Panc1 (cell line): ENCODE measurements at places on chromosomes 16 and 17. TPM values are rescaled to one million over a fixed set of nuclear protein-coding genes. Genes with fewer than 3 reads are reported as not detected.

Gene DRC3
- total RNA-seq: 3.6 TPM

DNA sequence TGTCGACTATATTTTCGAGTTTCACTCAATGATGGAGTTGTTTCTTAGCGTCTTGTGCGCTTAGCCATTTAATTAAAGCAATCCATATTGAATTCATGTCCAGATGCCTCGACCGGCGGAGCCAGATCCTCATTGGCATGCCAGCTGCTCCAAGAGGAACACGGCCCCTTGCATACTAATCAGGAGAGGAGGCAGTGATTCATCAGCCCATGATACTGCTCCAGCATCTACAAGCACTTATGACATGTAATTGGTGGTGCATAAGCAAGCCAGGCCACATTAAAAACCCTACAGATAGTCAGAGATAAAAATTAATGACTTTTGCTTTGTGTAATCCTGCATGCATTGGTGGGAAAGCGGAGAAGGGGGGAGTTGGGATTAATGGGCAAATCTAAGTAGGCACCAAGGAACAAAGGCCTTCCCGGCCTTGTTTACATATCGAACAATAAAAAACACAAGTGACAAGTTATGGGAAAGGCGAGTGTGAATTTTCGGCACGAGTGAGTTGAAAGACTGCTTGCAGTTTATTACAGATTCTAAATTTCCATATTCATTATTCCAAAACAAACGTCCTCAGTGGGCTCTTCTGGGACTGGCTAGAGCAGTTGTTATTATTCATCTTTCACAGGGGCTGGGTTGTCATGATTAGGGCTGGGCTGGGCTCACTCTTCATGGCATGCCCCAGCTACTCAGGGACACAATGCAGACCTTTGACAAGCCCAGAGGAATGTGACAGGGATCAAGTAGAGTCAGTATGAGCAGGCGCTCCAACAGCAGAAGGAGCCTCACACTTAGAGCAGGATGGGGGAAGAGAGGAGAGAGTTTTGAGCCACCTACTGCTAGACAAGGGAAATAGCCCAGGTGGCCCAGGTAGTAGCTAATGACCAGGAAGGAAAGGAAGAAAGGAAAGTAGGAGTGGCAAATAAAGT is 281.7 kb upstream of the ZFHX3 start:
- peaks cover 2% of the 10 kb centered on the region; the same call in 1 of the 2 replicates for H3K27me3 ChIP-seq
- H3K4me3 ChIP-seq: no peak overlapping the region
- DNase-seq: no peak
- H3K36me3 ChIP-seq: no peaks in the 10 kb centered on the region

DNA sequence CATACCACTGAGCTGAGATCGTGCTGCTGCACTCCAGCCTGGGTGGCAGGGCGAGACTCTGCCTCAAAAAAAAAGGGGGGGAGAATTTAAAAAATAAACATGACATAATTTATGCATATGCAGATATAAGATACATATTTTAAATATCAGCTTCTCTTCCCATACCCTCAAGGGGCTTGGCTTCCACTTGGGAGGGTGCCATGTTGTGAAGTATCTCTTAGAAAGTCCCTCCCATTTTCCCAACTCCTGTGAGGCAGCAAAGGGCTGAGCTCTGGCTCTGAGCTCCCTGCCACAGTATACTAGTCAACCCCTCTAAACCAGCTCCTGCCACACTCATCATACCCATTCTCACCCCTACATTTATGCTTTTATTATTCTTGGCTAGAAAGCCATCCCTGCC is 39.4 kb downstream of the MYH11 start:
- no peak overlapping the region for H3K4me3 ChIP-seq
- H3K4me1 ChIP-seq: no peaks in the 10 kb centered on the region
- H3K27ac ChIP-seq: no peak overlapping the region
- no peaks in the 10 kb centered on the region for H3K27me3 ChIP-seq

DNA sequence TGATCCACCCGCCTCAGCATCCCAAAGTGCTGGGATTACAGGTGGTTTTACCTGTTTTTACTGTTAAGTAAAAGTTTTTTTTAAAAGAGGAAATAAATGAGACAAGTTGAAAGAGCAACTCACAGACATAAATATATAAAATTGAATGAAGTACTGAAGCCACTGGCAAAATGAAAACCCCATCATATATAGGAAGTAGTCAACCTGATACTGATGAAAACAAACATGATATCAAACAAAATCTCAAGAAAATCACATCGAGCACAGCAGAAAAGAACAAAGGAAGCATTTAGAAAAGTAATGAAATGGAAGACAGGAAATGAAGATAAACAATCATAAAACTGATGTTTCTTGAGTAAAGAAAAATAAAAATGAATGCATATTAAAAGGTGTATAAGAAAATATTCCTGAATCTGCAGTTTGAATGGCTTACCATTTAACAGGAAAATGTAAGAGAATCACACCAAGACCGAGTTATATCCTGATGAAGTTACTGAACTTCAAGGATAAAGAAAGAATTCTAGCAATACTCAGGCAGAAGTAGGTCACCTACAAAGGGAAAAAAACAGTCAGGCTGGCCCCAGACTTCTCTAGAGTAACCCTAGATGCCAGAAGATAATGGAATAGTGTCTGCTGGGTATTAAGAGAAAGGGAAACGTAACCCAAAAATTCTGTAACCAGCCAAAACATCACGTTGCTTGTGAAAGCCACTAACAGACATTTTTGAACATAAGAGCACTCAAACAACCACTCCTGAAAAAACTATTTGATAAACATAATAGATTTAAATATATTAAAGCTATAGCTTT is 31.5 kb downstream of the UBE2G1 start:
- H3K4me1 ChIP-seq: peaks cover 34% of the 10 kb centered on the region
- H3K4me3 ChIP-seq: no peak overlapping the region
- no peaks in the 10 kb centered on the region for H3K27me3 ChIP-seq
- H3K27ac ChIP-seq: no peak overlapping the region
- no peaks in the 10 kb centered on the region for H3K36me3 ChIP-seq
- DNase-seq: no peak

DNA sequence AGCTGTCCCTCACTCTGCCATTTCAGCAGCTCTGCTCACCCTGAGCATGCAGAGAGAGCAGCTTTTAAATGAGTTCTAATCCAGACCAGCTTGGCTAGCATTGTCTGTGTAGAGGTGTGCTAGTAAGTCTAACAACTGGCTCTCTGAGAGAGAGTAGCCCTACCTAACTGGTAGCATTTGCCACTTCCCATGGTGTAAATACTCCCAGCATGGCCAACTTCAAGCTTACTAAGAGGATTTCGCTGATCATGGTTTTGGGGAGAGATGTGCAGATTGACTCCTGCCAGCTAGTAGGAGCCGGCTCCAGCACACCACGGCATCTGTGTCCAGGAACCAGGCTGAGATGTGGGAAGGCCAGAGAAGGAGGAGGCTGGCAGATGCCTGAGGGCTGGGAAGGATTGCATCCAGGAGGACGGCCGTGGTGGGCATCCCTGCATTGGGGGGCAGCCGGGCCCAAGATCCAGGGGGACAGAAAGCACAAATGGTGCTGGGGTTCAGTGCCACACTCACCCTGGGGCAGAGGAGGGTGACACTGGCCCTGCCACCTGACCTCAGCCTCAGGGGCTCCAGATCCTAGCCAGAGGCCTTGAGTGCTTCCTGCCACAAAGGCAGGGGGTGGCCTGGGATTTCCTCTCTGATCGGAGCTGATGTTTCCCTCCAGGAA is 394.9 kb upstream of the TNRC6C start:
- H3K4me3 ChIP-seq: no peak overlapping the region
- no peaks in the 10 kb centered on the region; the same call in 1 of the 2 replicates for H3K4me1 ChIP-seq
- no peaks in the 10 kb centered on the region for H3K36me3 ChIP-seq
- DNase-seq: no peak
- H3K27ac ChIP-seq: no peak overlapping the region
- H3K27me3 ChIP-seq: peaks cover 24% of the 10 kb centered on the region; the same call in 1 of the 2 replicates

Gene ITGB3
- 17.6 TPM for total RNA-seq

- DNase-seq: no peak
- H3K27me3 ChIP-seq: no peaks in the 10 kb centered on the region
- H3K4me3 ChIP-seq: no peak overlapping the region
- H3K4me1 ChIP-seq: no peaks in the 10 kb centered on the region; the same call in 1 of the 2 replicates
- no peaks in the 10 kb centered on the region; the same call in 1 of the 2 replicates for H3K36me3 ChIP-seq
These were observed 7.1 kb upstream of the ZNF213 start for GRCh38 chr16:3127745-3128144.

DNA sequence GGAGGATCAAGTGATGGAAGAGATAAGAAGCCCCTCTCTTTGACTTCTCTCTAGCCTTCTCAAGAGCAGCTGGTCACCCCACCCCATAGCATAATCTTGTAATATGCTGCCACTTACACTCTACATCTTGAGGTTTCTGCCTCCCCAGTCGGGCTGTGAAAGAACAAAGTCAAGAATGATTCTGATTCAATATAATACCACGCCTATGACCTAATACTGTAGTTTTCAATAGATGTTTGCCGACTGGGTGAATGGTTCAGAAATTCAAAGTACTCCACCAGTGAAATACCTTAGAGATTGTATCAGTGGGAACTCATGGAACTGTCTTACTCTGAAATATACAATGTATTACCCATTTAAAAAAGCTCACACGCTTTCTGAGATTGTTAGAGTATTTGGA is 93.0 kb upstream of the ZFHX3 start:
- peaks cover 8% of the 10 kb centered on the region for H3K27me3 ChIP-seq
- H3K27ac ChIP-seq: no peak overlapping the region
- DNase-seq: no peak
- H3K4me3 ChIP-seq: no peak overlapping the region
- H3K36me3 ChIP-seq: no peaks in the 10 kb centered on the region
- no peaks in the 10 kb centered on the region for H3K4me1 ChIP-seq

GRCh38 chr17:30225919-30226553 is 9.5 kb downstream of the SLC6A4 start:
- no peaks in the 10 kb centered on the region for H3K4me1 ChIP-seq
- no peak for DNase-seq
- H3K36me3 ChIP-seq: no peaks in the 10 kb centered on the region

DNA sequence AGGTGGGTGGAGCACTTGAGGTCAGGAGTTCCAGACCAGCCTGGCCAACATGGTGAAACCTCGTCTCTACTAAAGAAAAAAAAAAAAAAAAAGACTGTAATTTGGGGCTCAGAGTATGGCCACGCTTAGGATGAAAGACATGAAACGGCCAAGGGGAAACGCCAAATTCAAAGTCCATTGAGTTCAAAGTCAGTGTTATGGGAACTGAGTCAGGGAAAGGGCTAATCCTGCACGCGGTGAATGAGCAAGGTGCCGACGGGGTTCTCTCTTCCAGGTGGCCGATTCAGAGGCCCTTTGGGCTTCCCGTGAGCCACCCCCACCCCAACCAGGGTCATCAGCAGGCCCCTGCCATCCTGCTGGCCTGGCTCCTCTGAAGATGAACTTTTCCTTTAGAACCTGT is 7.5 kb upstream of the OSGIN1 start:
- no peak overlapping the region for H3K27ac ChIP-seq
- no peaks in the 10 kb centered on the region for H3K4me1 ChIP-seq
- H3K4me3 ChIP-seq: no peak overlapping the region
- DNase-seq: no peak

GRCh38 chr17:17109256-17109655 is 67.0 kb downstream of the MPRIP start:
- no peaks in the 10 kb centered on the region; the same call in 1 of the 2 replicates for H3K4me1 ChIP-seq
- H3K27me3 ChIP-seq: no peaks in the 10 kb centered on the region
- no peak for DNase-seq
- no peaks in the 10 kb centered on the region for H3K36me3 ChIP-seq
- no peak overlapping the region for H3K27ac ChIP-seq

DNA sequence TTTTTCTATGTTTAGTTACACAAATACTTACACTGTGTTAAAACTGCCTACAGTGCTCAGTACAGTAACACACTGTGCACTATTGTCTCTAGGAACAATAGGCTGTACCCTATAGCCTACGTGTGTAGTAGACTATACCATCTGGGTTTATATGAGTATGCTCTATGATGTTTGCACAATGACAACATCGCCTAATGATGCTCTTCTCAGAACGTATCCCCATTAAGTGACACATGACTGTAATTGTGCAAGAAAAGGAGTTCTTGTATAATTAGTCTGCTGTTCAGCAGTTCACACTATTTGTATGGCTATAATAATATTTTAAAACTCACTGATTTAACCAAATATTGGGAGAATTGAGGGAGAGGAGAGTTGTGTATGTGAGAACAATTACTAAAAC is 173.7 kb downstream of the TRIM37 start:
- no peaks in the 10 kb centered on the region for H3K27me3 ChIP-seq
- H3K4me3 ChIP-seq: no peak overlapping the region
- H3K27ac ChIP-seq: no peak overlapping the region
- no peaks in the 10 kb centered on the region for H3K36me3 ChIP-seq

- H3K27ac ChIP-seq: no peak overlapping the region
- H3K4me3 ChIP-seq: no peak overlapping the region
- DNase-seq: no peak
- no peaks in the 10 kb centered on the region for H3K36me3 ChIP-seq
These were observed 271.7 kb upstream of the PSMD7 start for GRCh38 chr16:74024953-74025352.

DNA sequence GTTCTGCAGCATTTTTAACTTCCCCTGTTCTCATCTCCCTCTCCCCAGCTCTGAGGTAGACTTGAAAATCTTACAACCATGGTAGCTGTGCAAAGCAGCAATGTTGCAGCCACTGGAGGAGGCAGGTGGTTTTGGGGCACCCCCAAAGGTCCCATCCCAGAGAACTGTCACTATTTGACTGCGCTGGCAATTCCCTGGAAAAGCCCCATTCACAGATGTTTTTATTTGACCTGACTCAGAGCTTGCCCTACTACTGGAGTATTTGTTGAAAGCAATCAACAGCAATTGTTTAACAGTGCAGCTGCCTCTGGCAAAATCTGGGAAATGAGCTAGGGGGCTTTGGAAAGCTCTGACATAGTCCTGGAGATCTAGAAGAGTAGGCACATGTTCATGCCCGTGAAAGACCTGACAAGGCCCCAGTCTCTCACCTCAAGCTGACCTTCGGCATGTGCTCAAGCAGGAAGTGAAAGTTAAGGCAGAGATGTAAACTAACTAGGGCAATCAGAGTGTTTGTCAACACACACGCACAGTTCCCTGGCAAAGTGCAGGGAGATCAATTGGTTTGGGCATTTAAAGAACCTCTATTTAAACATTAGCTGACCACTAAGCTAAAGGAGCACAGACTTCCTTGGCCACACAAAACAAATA is 19.7 kb upstream of the PIK3R5 start:
- no peak for DNase-seq
- H3K27ac ChIP-seq: no peak overlapping the region
- no peaks in the 10 kb centered on the region for H3K4me1 ChIP-seq
- H3K27me3 ChIP-seq: no peaks in the 10 kb centered on the region

DNA sequence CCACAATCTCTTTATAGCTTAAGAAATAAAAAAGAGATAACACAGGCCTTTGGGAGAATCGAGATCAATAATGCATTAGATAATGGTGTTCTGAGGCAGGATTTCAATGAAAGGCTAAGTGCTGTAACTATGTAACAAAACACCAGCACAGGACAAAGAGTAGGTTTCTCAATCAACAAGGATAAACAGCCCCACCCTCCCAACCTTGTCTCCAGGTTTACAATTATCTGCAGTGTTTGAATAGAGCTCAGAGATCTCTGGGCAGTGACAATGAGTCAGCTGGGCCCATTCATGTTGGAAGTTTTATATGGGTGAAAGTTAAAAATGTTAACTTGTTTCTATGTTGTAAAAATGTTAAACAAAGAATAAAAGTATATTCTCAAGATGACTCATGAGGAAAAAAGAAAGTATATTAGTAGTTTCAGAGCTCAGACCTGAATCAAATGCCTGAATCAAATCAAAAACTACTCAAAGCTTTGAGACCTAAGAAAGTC is 17.0 kb upstream of the KRT20 start:
- peaks cover 18% of the 10 kb centered on the region for H3K4me1 ChIP-seq
- H3K27me3 ChIP-seq: no peaks in the 10 kb centered on the region
- H3K36me3 ChIP-seq: no peaks in the 10 kb centered on the region
- no peak overlapping the region; the same call in 1 of the 2 replicates for H3K27ac ChIP-seq
- no peak for DNase-seq
